Stimulated activated CD4-positive, alpha-beta T cell treated with anti-CD3 and anti-CD28 coated beads, TNF-alpha, amount 100 ng/mL, for 1 hour (primary cell): ENCODE measurements at places on chromosomes 6 and 20.

GRCh38 chr6:56525974-56526789 is 116.5 kb downstream of the DST start:
- DNase-seq: no peak

DNA sequence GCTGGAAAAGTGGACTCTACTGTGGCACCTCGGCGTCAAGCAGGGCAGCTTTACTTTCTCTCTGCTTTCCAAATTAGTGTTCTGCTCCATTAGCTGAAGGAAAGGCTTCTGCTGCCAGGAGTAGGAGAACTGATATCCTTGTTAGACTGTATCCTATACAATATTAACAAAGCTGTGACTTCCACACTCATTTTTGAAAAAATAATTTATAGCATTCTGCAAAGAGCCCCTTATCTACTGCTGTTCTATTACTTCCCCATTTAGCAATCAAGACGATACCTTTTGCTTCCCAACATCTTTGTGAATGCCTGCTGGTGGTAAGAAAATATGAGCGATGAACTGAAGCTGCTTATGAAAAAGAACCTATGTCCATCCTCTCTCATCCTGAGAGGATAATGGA is 151.1 kb downstream of the UBE3D start:
- no peak for DNase-seq

- DNase-seq: no peak
These were observed 23.6 kb downstream of the RREB1 start for GRCh38 chr6:7131390-7131789.

DNA sequence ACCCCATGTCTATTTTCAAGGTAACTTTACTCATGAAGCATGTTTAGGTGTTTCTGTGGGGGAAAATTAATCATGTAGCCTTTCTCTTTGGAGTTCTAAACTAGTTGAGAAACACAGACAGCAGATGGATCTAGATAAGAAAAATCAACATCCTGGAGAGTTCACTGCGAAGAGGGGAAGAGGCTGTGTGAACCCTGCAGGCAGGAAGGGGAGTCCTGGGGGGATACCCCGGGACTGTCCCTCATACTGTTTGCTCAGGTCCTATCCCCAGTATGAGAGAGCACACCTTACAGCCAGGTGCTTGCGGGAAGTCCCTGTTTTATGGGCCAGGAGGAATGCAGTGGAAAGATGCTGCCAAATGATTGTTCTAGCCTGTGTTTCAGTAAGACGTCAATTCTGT is 32.7 kb downstream of the CHMP4B start:
- DNase-seq: no peak

DNA sequence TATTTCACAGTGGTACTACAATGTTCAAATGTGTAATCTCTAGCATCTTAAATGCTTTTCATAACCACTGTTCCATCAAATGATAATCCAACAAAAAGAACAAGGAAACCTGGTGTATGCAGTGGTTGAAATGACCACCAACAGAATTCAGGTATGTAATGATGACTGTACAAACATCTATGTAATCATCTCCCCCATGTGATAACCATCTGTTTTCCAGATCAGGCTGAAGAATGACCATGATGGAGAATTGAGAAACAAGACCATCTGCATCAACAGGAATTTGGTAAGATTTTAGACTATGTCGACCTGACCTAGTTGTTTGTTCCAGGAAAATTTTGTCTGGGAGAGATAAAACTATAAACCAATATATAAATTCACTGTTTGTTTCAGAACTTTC is 81.3 kb upstream of the ASCC3 start:
- no peak for DNase-seq

DNA sequence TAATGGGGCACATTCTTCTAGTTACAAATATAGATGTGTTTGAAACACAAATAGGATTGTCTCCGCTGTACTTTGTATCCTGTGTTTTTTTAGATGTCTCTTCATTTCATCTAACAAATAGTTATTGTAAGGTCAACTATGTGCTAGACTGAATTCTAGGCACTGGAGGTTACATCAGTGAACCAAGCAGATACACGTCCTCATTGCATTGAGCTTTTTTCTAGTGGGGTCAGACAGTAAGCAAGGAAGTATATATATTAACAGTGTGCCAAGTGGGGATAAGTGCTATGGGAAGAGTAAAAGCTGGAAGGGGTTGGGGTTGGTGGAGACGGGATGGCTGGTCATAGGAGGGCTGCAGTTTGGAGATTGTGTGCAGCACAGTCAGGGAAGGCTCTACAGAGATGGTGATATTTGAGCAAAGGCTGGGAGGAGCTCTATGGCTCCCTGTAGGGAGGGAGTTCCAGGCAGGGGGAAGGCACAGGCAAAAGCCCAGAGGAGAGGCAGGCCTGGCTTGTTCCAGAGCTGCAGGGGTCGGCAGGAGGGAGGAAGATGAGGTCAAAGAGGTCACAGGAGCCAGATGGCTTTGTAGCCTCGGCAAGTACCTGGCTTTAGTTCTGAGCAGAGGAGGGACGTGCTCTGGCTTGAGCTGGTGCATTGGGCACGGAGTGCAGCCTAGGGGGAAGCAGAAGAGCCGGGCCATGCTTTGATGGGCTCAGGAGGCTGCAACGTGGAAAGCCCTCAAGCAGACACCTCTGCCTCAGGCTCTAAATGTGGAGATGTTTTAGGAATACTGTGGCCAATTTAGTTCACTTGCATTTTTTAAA is 152.3 kb downstream of the ZDHHC14 start:
- DNase-seq: no peak

DNA sequence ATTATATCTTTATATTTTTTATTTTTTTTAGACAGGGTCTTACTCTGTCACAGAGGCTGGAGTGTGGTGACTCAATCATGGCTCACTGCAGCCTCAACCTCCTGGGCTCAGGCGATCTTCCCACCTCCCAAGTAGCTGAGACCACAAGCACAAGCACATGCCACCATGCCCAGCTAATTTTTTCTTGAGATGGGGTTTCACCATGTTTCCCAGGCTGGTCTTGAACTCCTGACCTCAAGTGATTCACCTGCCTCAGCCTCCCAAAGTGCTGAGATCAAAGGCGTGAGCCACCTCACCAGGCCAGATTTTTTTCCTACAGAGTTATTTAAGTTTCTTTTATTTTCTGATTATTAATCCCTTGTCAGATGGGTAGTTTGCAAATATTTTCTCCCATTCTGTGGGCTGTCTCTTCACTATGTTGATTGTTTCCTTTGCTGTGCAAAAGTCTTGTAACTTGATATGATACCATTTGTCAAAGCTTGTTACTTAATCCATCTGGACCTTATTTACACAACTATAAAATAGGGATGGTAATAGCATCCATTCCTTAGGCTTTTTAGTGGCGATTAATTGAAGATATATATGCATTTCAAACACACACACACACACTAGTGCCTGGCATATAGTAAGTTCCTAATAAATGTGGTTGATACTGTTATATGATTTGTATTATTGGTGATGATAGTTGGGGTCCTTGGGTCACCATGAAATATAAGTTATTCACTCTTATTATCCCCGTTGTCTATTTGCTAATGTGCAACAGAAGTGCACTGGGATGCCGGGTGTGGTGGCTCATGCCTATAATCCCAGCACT is 187.1 kb downstream of the BCAS1 start:
- DNase-seq: no peak

GRCh38 chr6:90435207-90435899 is 138.7 kb upstream of the BACH2 start:
- DNase-seq: no peak

DNA sequence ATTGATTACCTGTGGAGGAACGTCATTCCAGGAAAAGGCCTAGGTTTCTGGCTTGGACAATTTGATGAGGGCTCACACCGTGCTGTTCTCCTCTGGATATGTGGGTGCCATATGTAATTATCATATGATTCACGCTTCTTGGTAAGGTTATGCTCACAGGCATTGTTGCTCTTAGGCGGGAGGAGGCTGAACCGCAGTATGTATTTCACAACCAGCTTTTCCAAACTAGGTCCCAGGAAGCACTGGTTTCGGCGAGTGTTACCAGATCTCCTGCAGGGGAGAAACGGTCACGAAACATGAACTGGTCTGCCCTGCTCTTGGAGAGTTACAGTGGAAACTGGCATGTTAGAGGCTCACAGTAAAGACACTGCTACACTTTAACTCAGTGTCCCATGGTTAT is 793 bp upstream of the FAM50B start:
- no peak for DNase-seq

DNA sequence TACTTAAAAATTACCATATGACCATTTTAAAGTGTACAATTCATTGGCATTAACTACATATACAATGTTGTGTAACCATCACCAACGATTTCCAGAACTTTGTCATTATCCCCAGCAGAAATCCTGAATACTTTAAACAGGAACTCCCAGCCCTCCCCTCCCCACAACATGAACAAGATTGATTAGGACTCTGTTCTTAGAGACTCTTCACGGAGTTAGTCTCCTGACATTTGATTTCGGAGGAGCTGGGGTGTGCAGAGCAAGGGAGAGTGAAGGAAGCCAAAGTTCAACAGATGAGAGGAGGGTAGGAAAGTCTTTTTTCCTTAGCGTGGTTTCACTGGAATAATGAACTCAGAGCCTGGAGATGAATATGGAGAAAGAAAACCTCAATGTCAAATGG is 17.2 kb upstream of the QKI start:
- no peak for DNase-seq

DNA sequence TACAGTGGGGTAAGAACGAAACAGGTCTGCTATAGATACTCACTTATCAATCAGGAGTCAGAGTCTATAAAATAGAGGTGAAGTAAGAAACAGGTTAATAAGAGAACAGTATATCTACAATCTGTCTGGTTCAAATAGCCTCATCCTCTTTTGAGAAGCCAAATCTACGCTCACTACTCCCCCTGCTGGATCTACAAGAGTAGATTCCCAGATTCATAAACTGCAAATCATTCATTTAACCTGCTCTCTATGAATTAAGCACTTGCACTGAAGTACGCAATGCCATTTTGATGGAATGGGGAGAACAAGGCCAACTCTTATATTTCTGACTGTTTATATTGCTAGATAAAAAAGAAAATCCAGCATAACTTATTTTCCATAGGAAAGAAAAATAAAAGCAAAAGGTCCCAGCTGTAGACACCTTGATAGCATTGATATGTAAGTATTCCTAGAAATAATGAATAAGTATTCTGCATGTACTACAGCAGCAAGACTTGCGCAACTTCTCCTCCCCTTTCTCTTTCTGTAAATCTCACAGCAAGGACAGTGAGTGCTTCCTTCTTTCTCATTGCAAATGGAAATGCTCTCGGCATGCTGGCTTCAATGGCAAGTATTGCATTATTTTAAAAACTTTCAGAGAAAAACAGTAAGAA is 92.3 kb downstream of the RFX6 start:
- DNase-seq: no peak

DNA sequence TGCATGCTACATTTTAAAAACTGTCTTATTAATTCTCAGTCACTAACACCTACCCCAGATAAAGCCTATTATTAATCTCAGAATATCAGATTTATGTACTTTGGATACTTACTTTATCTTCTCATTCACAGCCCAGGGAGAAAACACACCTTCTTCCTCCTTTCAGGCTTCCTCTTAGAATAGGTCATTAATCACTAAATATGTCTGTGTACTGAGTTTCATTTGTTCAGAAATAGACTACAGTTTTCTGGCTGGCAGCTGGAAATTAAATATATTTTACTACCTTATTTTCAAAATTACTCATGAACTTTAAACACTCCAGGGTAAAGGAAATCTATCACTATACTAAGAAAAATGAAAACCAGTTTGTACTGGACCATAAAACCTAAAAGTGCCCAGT is 147.7 kb upstream of the DST start:
- no peak for DNase-seq
